ENCODE measurements at places on chromosomes 13 and 19.

GRCh38 chr19:17419621-17420474, at the start of gene MVB12A:
MVB12A (plus strand) TSS chr19:17420047; CDS start chr19:17420136, 89 bp downstream.
- DNase-seq = peak; percentile 99

DNA sequence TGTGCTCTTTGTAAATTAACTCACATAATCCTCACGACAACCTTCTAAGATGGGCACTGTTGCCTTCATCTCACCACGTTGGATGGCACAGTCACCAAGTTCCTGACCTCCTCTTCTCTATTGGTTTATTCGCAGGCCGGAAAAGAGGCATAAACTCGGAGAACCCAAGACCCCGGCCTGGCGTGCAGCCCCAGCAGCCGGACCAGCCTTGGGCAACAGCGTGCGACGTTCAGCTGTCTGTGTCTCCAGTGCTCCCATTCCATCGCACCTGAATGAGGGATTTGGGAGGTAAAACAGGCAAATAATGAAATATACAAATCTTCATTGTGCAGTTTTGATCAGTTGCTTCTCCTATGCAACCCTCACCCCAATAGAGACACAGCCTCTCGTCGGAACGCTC, 34.5 kb upstream of the GAS6 start:
- no peak for DNase-seq

- DNase-seq = no peak
Observed at GRCh38 chr19:19417046-19417445, 11.6 kb downstream of the GATAD2A start.

GRCh38 chr13:73870970-73871935, 263.0 kb downstream of the KLF12 start:
- no peak for DNase-seq

GRCh38 chr19:10084803-10085202, 1.3 kb upstream of the SHFL start:
- no peak for DNase-seq

- no peak for DNase-seq
Observed at GRCh38 chr19:39052243-39052746, 19.9 kb upstream of the FBXO27 start.

DNA sequence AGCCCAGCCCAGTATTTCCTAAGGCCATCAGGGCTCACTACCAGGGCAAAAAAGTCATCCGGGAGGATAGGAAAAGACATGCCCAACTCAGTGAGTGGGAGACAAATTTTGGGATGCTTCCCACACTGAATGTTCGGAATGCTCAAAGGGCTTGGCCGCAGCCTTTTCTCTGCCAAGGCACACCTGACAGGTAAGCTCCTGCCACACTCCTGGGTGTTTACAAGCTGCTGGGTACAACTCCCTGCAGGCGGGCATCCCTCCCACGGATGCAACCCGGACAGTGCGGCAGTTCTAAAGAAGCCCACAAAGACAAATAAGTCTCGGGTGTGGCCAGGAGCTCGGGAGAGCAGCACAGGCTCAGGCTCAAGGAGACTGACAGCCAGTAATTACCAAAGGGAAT, 28.1 kb downstream of the SLC7A1 start:
- DNase-seq = no peak

DNA sequence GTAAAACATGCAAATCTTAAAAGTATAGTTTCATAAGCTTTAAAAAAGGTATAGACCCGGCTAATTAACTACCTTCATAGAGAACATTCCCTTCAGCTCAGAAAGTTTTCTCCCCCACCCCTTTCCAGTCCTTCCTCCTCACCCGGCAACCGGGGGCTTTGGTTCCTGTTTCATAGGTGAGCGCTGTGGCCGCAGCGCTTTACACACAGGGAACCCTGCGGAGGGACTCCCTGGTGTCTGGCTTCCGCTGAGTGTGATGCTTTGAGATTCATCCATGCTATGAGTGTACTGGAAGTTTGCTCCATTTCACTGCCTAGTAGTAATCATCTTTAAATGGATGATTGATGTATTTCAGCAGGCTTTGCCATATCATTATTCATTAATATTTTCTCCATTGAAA, 26.0 kb upstream of the PABPC3 start:
- no peak for DNase-seq

DNA sequence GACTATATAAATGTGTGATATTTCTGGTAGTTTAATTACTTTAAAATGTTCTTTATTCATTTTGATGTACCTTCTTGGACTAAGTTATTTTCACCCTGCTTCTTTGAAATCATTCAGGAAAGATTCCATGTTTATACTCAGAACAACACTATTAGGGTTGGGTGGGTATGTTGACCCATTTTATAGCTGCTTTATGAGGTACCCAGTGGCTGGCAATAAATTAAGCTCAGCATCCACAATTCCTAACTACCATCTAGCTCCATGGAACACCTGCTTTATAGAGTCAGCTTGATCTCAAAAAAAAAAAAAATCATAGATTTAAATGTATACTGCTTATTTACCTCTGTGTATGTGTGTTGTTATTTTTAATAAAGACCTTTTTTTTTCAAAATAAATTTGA, 78.9 kb upstream of the ZNF91 start:
- no peak for DNase-seq

GRCh38 chr19:10491472-10492047, 11.6 kb downstream of the KEAP1 start:
- DNase-seq = no peak

DNA sequence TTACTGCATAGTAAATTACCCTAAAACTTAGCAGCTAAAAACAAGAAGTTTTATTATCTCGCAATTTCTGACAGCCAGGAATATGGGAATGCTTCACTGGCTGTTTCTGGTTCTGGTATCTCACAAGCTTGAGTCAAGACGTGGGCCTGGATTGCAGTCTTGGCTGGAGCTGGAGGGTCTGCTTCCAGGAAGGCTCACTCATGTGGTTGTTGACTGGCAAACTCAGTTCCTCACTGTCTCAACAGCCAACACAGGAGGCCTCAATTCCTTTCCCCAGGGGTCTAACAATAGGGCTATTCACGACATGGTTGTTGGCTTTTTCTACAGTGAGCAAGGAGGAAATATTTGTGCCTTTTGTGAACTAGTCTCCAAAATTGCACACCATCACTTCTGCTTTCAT, 146.3 kb downstream of the GPC5 start:
- no peak for DNase-seq

GRCh38 chr13:100298116-100298681, 209.3 kb downstream of the PCCA start:
- DNase-seq = no peak

- DNase-seq = no peak
Observed at GRCh38 chr13:67366533-67366932, 136.4 kb upstream of the PCDH9 start.

DNA sequence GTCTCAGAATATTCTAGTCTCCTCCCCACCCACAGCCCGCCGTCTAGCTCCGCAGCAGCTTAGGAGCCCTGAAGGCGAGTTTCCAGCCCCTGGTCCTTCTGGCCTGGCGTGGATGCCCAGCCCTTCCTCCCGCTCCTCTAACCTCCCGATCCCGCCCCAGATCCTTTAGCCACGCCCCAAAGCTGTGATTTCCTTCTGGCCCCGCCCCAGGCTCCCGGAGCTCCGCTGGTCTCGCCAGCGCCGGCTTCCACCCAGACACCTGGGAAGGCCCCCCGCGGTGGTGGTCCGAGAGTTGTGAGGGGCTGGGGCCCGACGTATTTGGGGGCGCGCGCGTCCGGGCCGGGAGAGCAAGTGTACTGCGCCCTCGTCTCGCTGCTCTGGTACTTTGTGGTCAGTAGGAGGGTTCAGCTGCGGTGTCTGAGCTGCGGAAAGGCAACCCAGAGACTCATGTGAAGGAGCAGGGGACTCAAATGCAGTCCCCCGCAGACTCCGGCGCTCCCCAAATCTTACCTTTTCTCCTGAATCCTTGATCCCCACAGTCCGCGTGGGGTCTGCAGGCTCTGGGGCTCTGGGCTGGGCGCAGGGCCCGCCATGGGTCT, at the start of gene CGB7:
CGB7 (minus strand) TSS at position 114 of the 599 bp plus-strand sequence. CDS start 2,374 bp downstream, outside the sequence.
- no peak for DNase-seq

DNA sequence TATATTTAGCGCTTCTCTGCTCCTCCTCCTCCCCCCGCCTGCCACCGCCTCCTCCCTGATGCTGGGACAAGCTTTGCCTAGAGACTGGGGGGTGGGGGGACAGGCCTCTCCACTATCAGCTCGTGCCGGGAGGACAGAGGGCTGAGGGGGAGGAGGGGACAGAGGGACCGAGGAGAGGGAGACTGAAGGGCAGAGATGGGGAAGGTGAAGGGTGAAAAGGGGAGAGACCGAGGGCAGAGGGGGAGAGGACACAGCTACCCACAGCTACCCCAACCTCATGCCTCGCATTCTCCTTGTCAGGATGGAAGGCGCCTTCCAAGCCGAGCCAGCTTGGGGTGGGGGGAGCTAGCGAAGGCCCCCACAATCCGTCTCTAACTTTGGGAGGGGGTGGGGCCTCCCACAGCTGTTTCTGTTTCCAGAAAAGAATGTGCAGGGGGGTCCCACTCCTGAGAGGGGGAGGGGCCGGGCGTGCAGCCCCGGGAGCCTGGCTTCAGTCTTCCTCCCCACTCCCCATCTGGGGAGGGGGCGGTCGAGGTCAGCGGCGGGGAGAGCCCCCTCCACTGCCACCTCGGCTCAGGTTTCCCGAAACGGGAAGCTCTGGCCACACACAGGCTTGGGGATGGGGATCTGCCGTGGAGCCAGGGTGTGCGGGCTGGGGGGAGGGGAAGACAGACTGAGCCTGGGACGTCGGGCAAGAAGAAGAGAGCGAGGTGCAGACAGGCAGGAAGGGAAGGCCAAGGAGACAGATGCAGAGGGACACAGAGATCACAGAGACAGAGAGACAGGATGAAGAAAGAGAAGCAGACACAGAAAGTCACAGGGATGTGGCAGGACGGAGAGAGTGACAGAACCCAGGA, 1.6 kb downstream of the DACT3 start:
- DNase-seq = peak; percentile 82

GRCh38 chr19:17339088-17339741, 1.9 kb downstream of the GTPBP3 start:
- DNase-seq = no peak

DNA sequence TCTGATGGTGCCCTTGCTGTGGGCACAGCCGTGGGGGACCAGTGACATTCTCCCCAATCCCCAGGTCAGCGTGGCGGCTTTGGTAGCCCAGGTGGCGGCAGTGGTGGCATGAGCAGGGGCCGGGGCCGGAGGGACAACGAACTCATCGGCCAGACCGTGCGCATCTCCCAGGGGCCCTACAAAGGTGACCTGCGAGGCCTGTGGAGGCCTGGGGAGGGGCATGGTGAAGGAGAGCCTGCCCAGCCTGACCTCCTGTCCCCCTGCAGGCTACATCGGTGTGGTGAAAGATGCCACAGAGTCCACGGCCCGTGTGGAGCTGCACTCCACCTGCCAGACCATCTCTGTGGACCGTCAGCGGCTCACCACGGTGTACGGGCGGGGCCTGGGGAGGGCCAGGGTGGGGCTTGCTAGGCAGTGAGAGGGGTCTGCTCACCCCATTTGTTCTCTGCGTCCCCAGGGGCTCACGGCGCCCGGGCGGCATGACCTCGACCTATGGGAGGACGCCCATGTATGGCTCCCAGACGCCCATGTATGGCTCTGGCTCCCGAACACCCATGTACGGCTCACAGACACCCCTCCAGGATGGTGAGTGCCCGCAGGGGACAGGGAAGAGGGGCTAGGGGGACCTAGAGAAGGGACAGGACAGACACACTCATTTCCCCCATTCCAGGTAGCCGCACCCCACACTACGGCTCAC, 7.7 kb upstream of the TIMM50 start:
- DNase-seq = no peak

GRCh38 chr19:5983367-5983955, 5.5 kb upstream of the RANBP3 start:
- DNase-seq = no peak

DNA sequence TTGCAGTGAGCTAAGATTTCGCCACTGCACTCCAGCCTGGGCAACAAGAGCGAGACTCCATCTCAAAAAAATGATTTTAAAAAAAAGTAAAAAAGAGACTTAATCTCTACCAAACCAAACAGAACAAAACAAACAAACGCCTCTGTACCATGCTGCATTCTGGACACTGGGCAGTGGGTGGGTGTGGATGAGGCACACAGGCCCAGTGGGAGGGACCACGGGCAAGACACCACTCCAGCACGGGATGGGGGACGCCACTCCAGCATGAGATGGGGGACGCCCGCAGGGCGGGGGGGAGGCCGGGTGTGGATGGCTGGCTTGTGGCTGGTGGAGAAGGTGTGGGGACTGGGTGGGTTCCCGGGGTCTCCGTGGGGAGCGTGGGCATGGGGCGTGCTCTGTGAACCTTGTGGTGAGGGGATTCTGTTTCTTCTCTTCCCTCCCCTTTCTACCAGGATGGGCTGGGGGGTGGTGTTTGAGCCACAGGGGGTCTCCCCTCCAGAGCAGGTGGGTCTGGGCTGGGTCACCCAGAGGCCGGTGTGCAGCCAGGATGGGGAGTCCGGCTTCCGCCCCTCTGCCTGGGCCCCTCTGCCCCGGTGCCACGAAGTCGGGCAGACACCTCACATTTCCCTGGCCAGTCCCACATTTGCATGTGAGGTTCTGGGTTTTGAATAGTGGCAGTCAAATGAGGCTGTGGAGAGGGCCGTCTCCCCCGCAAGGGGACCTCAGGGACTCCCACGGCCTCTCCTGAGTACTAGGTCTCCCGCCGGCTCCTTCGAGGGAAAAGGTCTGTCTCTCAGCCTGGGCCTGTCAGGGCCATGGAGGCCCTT, 23.9 kb upstream of the MATK start:
- DNase-seq = no peak

GRCh38 chr13:91154558-91155353, 192.7 kb upstream of the MIR17HG start:
- no peak for DNase-seq

DNA sequence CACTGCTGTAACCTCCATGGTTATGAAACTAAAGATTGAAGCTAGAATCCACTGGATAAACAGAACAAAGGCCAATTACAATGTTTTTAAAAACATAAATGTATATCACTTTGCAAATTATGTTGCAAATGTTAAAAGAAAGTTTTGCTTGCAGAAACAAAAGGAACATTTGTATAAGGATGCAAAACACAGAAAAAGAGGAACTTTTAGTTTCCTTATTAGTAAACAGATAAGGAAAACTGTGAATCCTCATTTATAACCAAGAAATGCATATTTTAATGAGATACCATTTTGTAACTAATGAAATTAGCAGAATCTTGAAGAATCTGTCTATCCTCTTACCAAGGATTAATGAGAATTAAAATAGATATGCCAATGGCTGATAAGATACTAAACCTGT, 32.3 kb downstream of the LPAR6 start:
- no peak for DNase-seq

GRCh38 chr13:112700291-112701060, 10.6 kb downstream of the ATP11A start:
- peak; percentile 62 for DNase-seq

GRCh38 chr19:17855280-17856152, 4.2 kb upstream of the RPL18A start:
- DNase-seq = no peak

- no peak for DNase-seq
Observed at GRCh38 chr19:42201489-42202289, 15.8 kb downstream of the DEDD2 start.

GRCh38 chr19:30113186-30113585, 171.1 kb downstream of the URI1 start:
- no peak for DNase-seq
